ENCODE measurements at places on chromosomes 12 and 14. TPM values are rescaled to one million over a fixed set of nuclear protein-coding genes. Genes with fewer than 3 reads are reported as not detected.

DNA sequence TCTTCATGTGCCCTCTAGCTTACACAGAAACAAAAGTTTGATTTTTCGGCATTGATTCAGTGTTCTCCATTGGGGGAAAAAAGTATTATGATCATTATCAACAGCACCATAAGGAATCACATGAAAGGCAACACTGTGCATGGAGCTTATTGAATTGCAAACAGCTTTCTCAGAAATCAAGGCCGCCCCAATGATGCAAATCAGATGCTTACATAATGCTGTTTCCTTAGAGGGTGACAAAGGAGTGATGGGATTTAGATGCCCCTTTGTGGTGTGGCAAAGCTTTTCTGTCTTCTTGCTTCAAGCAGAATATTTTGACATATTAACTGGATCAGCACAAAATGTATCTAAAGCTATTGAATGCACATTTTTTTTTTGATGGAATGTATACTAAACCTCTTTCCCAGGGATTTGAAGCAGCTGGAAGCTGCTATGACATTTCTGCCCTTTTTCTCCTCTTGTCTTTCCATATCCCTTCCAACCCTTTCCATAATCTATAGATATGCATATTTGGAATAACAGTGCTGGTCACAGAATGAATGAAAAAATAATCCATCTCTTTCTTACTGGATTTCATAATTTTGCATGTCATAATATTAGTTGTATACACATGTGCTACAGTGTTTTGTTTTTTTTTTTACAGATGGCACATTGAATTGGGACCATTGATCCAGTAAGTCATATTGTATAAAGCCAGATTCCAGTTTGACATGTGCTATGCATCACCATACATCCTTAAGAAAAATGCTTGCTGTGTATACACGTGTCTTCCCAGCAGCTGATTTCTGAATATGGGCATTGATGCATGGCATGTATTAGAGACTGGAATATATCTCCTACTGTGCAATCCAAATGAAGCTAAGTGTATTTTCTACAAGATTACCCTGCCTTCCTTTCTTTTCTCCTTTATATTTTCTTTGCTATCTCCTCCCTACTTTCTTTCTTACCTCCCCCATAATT, 259.7 kb upstream of the DCN start:
- DNase-seq = no peak

Gene PTPN11
- total RNA-seq = 81.1 TPM

DNA sequence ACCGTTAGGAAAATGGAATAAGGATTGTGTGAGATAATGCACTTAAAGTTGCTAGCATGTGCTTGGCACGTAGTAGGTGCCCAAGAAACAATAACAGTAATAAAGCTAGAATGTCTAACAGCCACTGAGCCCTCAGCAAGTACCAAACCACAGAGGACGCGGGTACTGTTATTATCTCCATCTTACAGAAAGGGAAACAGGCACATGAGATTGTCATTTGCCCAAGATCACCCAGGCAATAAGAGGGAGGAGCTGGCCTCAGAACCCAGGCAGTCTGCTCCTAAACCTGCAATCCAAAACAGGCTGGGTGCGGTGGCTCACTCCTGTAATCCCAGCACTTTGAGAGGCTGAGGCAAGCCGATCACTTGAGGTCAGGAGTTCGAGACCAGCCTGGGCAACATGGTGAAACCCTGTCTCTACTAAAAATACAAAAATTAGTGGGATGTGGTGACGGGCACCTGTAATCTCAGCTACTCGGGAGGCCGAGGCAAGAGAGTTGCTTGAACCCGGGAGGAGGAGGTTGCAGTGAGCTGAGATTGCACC, 5.1 kb upstream of the SDS start:
- no peak for DNase-seq

DNA sequence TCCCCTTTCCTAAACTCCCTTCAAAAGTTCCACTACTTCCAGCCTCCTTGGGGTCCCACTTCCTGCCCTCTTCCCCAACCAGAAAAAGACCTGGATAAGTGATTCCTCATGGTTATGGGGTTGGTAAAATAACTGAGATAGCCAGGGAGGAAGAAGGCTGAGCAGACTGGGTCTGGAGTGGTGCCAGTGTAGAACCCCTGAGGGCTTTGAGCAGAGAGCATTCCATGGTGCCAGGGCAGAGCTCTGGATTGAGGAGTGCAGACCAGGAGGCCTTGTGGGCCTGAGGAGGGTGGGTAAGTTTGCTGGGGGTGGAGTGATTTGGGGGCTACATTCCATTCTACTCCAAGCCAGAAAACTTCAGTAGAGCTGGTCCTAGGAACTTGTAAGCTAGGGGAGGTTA, 9.5 kb upstream of the CISTR start:
- DNase-seq = no peak

DNA sequence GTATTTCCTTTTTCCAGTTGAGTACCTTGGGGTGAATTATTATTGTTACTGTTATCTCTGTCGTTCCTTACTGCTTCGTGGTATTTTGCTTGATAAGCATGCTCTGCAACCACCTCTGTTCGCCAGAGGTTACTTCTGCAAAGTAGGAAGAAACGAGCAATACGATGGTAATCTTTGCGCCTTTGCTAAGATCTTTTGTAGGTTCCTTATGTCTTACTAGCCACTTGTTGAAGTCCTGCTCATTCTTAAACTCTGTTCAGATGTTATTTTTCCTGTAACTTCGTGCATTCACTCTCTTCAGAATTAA, 729 bp upstream of the M6PR start:
- DNase-seq = no peak

- DNase-seq = no peak
These were observed 34.3 kb downstream of the KTN1 start for GRCh38 chr14:55614304-55614703.

DNA sequence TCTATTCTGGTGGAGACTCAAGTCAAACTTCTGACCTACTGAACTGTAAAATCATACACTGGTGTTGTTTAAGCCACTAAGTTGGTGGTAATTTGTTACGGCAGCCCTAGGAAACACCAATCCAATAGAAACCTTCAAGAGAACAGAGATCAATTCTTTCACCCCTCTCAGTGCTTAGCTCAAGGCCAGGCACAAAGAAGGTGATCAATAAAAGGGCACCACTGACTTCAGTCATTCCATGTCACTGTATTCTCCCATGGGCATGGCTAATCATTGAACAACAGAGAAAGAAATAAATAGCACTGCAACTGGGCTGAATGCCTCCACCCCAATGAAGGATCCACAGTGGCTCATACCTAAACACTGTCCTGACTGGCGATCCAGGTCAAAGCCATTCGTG, 7.3 kb downstream of the FBLN5 start:
- DNase-seq = no peak

Measured in mesothelial cell of epicardium (in vitro differentiated cells).